Activated T-helper 1 cell treated with anti-CD3 and anti-CD28 coated beads, Interleukin-12 subunit alpha, Interleukin-12 subunit beta, Interleukin-2, Interleukin-4 antibody, amounts not matched to agents 30 ng/mL and 10 ng/mL and 1 ng/mL, durations not matched to agents 14 hours and 24 hours and 36 hours (primary cell): ENCODE measurements at places on chromosomes 3 and 15. TPM values are rescaled to one million over a fixed set of nuclear protein-coding genes. Genes with fewer than 3 reads are reported as not detected.

DNA sequence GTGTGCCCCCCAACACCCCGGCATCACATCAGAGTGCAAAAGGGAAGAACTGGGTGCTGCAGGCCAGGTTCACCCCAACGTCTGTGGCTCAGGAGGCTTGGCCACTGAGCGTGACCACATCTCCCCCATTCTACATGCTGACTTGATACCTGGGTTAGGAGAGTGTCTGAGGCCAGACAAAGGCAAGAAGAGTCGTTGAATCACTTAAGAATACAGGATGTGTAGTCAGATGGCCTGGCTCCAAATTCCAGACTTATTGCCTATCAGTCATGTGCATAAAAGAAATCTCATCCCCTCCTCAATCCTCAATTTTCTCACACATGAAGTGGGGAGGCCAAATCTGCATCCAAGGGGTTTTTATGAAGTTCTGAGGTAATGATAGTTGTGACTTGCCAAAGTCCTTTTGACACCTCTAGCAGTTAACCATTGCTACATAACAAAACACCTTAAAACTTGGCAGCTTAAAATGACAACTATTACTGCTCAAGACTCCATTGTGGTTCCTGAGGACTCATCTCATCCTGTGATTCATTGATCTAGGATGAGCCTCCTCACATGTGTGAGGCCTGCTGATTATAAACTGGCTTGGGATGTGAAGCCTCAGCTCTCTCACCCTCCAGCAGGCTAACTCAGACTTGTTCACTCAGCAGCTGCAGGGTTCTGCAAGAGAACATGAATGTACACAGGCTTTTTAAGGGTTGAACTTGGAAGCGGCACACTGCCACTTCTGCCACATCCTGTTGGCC is 138.8 kb upstream of the TLE3 start:
- DNase-seq: no peak
- H3K27me3 ChIP-seq: peaks cover 33% of the 10 kb centered on the region
- peaks cover 3% of the 10 kb centered on the region for H3K36me3 ChIP-seq
- H3K27ac ChIP-seq: no peak overlapping the region
- H3K4me3 ChIP-seq: no peak overlapping the region

DNA sequence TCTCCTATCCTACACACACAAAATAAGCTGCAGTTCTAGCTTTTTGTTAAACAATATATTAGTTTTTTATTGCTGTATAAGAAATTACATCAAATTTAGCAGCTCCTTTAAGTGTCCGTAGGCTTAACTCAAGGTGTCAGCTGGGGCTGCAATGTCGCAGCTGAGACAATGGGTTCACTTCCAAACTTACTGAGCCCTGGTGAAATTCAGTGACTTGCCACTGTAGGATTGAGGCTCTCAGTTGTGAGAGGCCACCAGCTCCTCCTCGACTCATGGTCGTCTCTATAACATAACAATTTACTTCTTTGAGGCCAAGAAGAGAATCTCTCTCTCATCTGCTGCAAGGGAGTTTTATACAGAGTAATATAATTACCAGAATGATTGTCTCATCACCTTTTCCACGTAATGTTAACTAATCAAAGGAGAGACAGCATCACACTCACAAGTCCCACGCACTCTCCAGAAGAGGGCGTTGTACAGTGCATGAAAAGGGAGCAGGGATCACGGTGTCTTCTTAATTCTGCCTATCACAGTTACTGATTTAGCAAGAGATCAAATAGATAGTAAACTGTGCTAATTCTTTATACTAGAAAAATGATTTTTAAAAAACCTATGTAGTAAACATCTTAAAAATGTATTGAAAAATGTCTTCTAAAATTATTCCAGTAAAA is 735.6 kb upstream of the GBE1 start:
- H3K36me3 ChIP-seq: no peaks in the 10 kb centered on the region
- DNase-seq: no peak
- H3K27me3 ChIP-seq: no peaks in the 10 kb centered on the region
- no peaks in the 10 kb centered on the region for H3K4me1 ChIP-seq
- no peak overlapping the region for H3K4me3 ChIP-seq

DNA sequence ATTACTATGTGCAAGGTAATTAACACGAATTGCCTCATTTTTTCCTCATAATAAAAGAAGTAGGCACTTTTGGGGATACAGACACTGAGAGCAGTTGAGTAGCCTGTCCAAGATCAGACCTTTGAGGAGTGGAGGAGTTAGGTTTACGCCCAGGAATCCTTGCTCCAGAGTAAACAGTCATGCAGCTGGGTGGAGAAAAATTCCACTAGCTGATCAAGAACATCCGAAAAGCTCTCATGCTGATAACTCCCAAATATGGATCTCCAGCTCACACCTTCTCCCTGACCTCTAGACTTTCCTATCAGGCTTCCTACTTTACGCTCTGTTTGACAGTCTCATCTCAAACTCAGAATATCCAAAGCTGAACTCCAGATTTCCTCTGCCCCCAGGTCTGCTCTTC is 53.3 kb downstream of the ST6GAL1 start:
- no peak overlapping the region for H3K27ac ChIP-seq
- peaks cover 65% of the 10 kb centered on the region for H3K36me3 ChIP-seq
- H3K4me3 ChIP-seq: no peak overlapping the region
- H3K4me1 ChIP-seq: peaks cover 20% of the 10 kb centered on the region

Gene ZNF774
- total RNA-seq: 1.6 and 2.1 TPM in 2 replicates

Gene FMN1
- total RNA-seq: 0.03 TPM in 1 of 2 replicates, not detected in the other
